ENCODE measurements at places on chromosomes 1 and 21.

- no peak for DNase-seq
These were observed 31.6 kb downstream of the PDE9A start for GRCh38 chr21:42685036-42685435.

GRCh38 chr1:42845866-42846256, 552 bp upstream of the ZNF691 start:
- DNase-seq = no peak

DNA sequence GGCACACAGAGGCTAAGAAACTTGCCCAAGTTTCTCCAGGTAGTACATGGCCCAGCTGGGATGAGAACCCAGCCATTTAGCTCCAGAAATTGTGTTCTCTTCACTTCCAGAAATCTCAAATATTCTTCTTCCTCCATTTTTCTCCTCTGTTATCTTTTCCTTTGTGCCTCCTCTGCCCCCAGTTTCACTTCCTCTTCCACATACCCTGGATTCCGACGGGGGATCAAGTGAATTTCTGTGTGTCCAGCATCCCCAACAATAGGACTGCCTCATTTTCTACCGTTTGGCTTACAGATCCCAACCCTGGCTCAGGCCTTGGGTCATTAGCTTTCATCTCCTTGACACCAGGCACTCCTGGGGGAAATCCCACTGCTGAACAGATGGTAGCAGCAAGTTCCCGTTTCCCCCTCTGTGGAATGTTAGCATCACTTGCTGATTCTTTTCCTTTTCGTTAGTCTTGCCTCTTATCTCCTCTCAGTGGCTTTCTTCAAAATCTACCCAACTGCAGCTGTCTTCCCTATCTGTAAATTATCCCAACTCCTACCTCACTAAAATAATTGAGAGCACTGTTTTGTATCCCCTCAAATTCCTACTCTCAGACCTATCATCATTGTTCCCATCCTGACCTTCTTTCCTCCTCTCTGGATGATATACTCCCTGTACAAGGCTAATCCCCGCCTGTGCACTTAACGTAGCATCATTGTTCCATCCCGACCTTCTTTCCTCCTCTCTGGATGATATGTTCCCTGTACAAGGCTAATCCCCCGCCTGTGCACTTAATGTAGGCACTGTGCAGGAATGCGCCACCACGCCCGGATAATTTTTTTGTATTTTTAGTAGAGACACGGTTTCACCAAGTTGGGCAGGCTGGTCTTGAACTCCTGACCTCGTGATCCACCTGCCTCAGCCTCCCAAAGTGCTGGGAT, 36.5 kb downstream of the SCCPDH start:
- no peak for DNase-seq

GRCh38 chr1:191913260-191913977, 244.8 kb upstream of the RGS18 start:
- no peak for DNase-seq

GRCh38 chr1:24849672-24850295, 80.3 kb downstream of the RUNX3 start:
- peak; percentile 14 for DNase-seq

GRCh38 chr1:116436611-116436970, 63.5 kb downstream of the ATP1A1 start:
- no peak for DNase-seq

DNA sequence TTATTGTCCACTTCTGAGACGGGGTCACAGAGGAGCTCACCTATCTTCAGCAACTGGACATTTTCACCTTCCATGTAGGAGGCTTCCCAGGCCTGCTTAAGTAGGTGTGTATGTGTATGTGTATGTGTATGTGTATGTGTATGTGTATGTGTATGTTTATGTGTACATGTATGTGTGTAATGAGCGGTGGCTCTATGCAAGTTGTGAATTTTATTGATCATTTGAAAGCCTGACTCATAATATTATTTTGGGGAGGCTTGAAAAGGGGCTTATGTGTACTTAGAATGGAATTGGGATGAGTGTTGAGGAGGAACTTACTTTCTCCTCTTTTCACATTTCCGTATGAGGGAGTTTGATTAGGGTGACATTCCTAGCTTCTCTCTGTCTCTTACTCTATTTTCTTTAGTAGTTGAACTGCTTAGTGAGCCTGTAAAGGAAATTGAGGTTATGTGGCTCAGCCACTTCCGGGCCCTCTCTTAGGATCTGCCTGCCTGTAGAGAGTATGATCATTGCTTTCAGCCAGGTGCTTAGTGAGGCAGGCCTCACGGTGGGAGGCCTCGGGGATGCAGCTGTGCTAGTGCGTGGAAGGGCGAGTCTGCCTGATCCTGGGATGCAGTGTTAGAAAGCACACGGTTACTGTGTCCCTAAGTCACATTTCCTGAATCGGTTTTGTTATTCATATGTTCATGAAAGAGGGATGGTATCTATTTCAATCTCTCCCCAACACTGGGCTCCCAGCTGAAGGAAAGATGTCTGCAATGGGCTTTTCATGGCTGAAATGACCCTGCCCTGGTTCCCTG, 61.0 kb downstream of the IER5 start:
- DNase-seq = peak; percentile 68

- no peak for DNase-seq
These were observed 105.7 kb upstream of the TLR5 start for GRCh38 chr1:223248770-223249140.

Data from stimulated activated CD4-positive, alpha-beta T cell treated with anti-CD3 and anti-CD28 coated beads, Interleukin-2, amount 100 ng/mL, for 24 hours (primary cell).